ENCODE measurements at places on chromosomes 16 and 17.
A peak's percentile ranks its signal among the peaks of the same experiment; 100 is the strongest.

GRCh38 chr17:53740312-53740711 lies 82.4 kb upstream of the KIF2B start:
- DNase-seq: no peak

- DNase-seq: no peak
Observed at GRCh38 chr17:78255029-78255656, 23.7 kb downstream of the TMEM235 start.

DNA sequence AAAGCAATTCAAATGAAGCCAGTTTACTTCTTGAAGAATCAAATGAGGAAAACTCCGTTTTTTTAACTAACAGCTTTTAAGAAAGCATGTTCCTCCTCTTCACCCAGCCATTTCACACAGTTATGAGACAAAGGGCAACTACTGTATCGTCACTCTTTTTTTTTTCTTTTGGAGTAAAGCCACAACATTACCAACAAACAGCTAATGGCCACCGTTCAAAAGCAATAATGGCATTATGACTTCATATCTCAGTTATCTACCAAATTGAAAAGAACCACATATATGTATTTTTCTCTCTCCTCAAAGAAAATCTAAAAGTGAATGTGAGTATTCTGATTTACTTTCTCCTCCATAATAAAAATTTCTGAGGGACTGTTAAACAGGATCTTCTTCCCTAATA lies 14.5 kb downstream of the GRB2 start:
- DNase-seq: no peak

GRCh38 chr16:89801800-89802199 lies 14.6 kb downstream of the FANCA start:
- DNase-seq: no peak

DNA sequence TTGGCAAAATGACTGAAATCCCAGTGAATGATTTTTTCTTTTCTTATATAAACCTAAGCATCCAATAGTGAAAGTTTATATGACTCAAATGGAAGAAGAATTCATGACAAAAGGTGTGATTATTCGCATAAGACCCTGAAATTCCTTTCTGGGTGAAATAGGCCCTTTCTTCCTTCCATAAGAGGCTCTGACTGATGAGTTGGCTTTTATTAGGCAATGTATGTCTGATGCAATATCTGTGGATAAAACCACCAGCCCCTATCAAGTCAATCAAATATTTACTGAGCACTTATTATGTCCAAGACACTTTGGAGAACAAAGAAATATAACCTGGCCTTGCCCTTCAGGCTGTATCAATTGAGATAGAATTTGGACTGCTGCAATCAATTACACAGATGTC lies 316.6 kb downstream of the CDH13 start:
- peak; percentile 6 for DNase-seq

DNA sequence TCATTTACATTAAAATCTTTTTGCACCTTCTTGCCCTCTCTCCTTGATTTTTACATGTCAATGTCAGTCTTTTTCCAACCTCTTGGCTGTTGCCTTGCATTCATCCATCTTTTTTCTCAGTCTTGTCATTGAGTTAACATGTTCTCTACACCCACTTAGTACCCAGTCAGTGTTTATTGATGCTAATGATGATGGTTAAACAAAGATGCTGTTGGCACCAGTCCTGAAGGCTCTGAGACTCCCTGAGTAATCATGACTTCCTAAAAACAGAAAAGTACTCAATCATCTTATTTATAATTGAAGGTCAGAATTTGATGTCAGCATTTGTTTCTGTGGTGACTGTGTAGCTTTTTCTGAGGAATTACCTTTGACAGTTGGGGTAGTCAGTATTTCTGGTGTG lies 104.5 kb downstream of the NLK start:
- peak; percentile 97 for DNase-seq

DNA sequence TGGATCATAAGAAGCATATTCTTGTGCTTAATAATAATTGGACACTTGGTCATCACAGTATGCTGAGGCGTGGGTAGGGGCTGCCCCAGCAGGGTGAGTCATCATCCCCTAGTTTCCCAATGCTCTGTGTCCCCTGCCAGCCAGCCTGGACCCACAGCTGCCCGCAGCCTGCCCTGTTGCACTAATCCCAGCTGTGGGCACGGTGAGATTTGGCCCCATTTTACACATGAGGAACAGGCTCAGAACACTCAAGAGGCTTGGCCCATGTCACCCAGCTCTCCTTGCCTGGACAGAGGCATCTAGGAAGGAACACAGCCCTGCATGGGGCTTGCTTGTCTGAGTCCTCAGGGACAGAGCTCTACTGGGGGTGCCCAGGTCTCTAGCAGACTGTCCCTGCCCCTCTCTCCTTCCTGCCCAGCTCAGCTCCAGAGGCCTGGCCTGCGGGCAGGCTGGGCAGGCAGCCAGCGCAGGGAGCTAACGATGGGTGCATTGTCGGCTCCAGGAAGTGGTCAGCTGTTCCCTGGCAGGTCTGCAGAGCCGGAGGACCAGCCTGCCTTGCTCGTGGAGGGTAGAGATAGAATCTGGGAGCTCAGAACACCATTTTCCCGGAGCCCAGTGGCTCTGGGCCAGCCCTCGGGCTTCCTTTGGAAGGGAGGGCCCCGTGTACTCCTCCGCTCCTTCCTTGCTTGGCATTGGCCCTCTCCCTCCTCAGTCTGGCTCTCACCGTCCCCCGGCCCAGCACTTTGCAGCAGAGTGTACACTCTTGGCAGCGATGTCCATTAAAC lies 189.4 kb downstream of the RAB11FIP4 start:
- peak; percentile 69 for DNase-seq

DNA sequence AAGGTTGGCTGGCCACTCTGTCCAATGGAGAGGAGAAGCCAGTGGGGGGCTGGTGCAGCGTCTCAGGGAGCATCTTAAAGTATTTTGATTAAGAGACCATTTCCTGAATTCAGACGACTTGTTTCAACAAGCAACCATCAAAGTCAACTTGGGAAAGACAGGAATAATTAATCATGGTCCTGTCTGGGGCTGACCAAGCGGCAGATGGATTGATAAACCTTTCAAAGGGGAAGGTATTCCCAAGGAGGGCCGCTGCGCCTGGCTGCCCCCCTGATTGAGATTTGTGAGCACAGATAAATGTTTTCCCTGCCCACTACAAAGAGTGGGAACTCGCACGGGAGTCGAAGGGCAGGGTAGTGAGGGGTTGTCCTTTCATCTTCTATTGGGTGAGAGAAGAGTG lies 47.5 kb downstream of the HNF1B start:
- DNase-seq: no peak

- no peak for DNase-seq
Observed at GRCh38 chr17:28740406-28741357, 3.1 kb upstream of the TRAF4 start.

GRCh38 chr17:76943781-76944213 lies 75.6 kb downstream of the MGAT5B start:
- DNase-seq: peak; percentile 97

DNA sequence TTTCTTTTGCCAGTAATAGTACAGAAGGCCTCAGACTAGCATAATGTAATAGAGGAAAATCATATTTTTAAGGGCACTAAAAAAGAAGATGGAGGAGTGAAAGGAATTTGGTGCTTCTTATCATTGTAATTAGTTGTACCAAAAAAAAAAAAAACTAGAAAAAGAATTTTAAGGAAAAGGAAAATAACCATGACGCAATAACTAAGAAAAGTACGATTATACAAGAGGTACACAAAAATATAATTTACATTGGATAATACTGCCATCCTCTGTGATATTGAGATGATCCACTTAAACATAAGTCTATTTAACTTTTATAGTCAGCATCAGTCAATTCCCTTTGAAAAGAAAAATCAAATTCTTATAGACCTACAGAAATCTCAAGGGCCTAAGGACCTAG lies 146.7 kb upstream of the IRX5 start:
- DNase-seq: no peak

DNA sequence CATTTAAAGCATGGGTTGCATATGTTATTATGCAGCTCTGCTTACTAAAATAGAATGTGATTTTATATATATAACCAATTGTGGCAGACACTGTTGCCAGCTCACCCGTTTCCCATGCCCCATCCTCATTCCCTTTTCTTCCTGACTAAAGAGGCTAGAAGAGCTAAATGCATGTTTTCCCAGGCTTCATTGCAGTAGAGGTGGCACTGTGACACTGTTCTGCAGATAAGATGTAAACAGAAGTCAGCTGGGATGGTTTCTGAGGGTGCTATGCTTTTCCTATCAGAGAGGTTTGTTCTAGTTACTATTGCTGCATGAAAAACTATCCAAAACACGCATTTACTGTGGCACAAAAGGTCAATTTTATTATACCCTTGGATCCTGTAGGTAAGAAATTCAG lies 5.7 kb upstream of the TOB1 start:
- DNase-seq: no peak

GRCh38 chr17:12431188-12431587 lies 234.5 kb upstream of the MYOCD start:
- DNase-seq: no peak

GRCh38 chr17:77687921-77688320 lies 270.6 kb upstream of the TNRC6C start:
- DNase-seq: no peak

DNA sequence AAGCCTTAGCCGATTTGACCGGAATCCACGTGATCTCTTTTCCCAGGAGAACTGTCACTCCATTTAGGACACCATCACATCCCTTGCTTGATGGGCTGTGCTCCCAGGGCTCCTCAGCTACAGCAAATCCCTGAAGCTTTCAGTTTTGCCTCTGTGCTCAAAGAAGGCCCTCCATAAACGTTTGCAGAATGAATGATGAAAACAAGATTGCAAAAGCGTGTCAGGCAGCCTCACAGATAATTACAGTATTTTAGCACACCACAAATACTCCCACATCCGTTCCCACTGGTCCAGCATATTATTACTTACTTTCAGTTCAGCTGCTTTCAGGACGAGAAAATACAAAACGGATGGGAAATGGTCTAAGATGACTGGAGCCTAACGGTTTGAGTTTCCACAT lies 84.6 kb downstream of the USP31 start:
- DNase-seq: no peak

DNA sequence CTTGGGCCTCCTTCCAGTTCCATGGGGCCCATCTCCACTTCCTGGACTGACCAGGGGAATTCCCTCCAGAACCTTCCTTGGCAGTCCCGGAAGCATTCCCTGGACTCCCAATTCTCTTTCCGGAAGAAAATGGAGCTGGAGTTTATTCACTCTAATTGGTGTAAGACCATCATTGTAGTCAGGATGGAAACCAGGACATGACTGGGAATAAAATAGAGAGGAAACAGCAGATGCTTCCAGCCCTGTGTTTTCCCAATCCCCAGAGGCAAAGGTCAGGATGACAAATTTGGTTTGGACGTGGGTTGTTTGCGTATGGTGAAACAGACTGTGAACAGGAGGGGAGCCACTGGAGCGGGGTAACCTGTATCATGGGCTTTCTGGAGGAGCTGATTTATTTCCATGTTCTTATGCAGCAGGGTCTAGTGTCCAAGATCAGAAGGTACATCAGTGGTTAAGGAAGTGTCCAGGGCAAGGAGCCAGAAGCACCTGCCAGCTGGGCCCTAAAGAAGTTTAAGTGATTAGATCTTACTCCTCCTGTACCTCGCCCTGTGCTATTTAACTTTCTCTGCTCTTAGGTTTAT lies 8.5 kb upstream of the LONP2 start:
- no peak for DNase-seq

- DNase-seq: peak; percentile 22
Observed at GRCh38 chr16:58306327-58306726, 11.5 kb upstream of the PRSS54 start.

- DNase-seq: no peak
Observed at GRCh38 chr16:16042076-16042475, 92.7 kb downstream of the ABCC1 start.

GRCh38 chr17:77364941-77365583 lies 224.3 kb downstream of the SEC14L1 start:
- DNase-seq: no peak

- DNase-seq: peak; percentile 81
Observed at GRCh38 chr17:6455321-6455705, 11.1 kb downstream of the PIMREG start.

- peak; percentile 32 for DNase-seq
Observed at GRCh38 chr17:79131701-79132100, 57.1 kb downstream of the ENGASE start.

DNA sequence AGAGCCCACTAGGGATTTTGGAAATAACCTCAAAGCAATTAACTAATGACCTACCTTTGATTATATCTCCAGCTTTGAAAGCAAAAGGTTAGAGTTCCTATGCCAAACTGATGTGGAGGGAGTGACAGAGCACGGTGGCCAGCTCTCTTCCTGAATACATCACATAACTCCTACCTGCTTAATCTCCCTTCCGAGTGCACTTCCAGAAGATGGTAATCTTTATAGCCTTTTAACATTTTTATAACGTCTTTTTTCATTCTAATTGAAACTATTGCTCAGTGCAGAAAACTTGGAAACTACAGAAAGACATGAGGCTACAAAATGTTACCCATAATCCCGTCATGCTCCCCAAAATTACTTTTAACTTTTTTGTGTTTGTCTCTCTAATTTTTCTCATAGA lies 110.5 kb upstream of the COX10 start:
- DNase-seq: no peak

GRCh38 chr16:19522760-19523159 lies 862 bp upstream of the GDE1 start:
- no peak for DNase-seq

DNA sequence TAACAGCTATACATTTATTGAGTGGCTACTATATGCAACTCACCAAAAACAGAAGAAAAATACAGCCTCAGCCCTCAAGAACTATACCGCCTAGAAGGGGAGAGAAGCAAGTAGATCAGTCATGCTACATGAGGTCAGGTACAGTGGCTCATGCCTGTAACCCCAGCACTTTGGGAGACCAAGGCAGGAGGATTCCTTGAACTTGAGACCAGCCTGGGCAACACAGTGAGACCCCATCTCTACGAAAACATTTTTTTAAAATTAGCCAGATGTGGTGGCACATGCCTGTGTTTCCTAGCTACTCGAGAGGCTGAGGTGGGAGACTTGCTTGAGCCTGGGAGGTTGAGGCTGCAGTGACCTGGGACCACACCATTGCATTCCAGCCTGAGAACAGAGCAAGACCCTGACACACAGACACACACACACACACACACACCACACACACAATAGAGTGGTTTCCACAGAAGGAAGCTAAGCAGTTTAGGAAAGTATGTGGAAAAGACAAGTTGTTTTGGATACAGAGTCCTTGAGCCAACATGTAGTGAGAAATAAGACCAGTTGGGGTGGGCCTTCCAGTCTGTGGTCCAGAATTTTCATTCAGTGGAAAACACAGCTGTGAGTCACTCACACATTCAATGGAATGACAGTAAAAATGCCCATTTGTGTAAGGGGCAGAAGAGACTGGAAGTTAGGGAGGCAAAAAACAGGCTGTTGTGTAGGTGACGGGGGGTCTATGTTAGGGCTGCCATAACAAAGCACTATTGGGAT lies 10.7 kb upstream of the SNTB2 start:
- no peak for DNase-seq

GRCh38 chr17:14552306-14552705 lies 251.4 kb downstream of the HS3ST3B1 start:
- peak; percentile 2 for DNase-seq
